ENCODE measurements at places on chromosomes 2 and 18.

DNA sequence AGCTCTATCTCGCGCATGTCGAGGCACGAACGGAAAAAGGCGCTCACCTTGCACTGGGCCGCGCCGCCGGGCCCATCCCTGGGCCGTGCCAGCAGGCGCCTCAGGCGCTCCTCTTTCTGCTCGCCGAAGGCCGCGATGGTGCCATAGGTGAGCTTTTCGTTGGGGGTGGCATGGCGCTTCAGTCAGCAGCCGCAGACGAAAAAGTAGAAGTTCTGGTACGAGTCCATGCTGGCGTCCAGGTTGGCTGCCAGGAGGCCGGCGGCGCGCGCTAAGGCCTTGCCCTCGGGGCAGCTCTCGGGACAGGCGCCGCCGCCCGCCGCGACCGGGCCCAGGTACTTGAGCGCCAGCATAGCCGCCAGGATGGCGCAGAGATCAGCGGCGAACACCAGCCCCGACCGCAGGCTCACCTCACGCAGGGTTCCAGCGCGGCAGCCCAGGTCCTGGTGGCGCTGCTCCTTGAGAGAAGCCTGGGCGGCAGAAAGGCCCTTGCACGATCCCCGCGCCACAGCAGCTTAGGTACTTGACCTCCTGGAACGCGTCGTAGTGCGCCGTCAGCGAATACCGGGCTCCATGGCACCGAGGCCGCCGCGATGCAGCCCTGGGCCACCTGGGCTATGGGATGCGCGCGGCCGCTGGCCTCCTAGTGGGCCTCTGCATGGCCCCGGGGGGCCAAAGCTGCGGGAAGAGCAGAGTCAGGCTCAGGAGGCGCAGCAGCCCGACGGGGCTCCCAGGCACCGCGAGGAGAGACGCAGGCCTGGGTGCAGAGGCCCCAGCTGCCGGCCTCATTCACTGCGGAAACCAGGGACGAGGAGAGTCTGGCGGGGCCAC, 12.8 kb downstream of the ALPG start:
- no peak for DNase-seq

- no peak for DNase-seq
Observed at GRCh38 chr2:128603411-128603924, 284.8 kb upstream of the HS6ST1 start.

GRCh38 chr2:240462073-240462706, 26.7 kb downstream of the GPC1 start:
- DNase-seq: no peak

GRCh38 chr2:119760237-119760955, 674 bp downstream of the PTPN4 start:
- no peak for DNase-seq

- DNase-seq: no peak
Observed at GRCh38 chr2:200039724-200040650, 84.6 kb downstream of the MAIP1 start.

DNA sequence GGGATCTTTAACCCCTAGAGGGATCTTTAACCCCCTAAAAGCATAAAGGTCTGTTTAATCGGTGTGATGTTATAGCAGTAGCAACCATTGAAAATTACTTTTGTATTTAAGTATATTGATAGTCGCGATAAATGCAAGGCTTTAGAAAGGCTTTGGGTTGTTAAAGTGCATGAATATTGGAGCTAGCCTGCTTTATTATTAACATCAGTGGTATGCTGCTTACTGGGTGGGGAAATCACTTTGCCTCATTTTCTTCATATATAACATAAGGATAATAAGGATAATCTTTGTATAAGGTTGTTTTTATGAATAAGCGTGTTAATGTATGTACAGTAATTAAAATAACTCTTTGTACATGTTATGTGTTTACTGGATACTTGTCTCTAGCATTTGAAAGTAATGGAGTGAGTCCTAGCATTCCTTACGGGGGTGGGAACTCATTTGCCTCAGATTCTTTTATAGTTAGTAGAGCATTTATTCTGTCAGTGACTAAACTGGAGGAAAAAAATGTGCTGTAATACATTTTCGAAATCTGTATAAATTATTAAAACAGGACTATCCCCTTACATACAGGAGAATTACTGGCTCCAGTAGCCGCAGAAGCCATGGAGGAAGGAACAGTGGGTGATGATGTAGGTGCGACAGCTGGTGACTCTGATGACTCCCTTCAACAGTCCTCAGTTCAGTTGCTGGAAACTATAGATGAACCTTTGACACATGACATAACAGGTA, 122.2 kb downstream of the BIRC6 start:
- DNase-seq: no peak

- no peak for DNase-seq
Observed at GRCh38 chr2:235774153-235774870, 280.5 kb downstream of the AGAP1 start.

GRCh38 chr2:8657423-8658062, 24.3 kb upstream of the ID2 start:
- DNase-seq: no peak

DNA sequence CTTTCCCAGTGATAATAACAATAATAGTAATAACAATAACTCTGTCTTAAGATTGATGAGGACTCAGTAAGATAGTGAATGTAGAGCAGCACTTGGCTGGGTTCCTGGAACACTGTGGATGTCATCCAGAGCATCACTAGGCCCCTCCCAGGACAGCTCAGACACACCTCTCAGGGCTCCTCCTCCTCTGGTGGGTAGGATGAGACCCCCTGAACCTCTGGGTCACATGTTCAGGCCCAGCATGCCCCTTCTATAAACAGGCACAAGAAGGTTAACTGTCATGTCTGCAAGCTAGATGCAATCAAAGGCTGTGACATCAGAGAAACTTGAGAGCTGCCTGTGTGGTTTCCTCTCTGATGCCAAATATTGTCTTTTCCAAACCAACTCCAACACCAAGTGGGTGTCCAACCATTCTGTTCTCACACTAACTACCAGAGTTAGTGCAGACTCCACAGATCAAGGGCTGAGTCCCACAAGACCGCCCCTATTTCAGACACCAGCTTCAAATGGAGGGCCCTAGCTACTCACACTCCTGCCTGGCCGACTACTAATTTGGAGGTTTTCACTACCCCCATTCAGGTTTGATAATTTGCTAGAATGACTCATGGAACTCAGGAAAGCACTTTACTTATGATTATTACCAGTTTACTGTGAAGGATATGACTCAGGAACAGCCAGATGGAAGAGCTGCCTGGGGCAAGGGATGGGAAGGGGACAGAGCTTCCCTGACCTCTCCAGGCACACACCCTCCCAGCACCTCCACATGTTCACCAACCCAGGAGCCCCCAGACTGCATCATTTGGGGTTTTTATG, 46.4 kb upstream of the BZW1 start:
- no peak for DNase-seq

GRCh38 chr2:61720911-61721310, 132.9 kb downstream of the FAM161A start:
- no peak for DNase-seq

DNA sequence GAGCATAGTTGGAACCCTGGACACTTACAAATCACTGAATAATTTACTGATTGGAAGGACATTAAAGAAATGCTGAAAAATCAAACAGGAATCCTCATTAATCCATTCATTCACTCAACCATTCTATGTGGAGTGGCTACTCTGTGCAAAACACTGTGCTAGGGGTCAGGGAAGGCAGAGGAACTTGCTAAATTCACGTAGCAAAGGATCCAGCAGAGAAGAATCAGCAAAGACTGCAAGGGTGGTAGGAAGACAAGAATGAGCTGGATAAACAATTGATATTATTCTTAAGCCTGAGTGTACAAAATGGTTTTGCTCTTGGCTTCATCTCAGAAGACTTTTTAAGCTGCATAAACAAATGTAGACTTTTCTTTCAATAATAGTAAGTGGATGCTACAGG, 164.3 kb upstream of the CAVIN2 start:
- no peak for DNase-seq

DNA sequence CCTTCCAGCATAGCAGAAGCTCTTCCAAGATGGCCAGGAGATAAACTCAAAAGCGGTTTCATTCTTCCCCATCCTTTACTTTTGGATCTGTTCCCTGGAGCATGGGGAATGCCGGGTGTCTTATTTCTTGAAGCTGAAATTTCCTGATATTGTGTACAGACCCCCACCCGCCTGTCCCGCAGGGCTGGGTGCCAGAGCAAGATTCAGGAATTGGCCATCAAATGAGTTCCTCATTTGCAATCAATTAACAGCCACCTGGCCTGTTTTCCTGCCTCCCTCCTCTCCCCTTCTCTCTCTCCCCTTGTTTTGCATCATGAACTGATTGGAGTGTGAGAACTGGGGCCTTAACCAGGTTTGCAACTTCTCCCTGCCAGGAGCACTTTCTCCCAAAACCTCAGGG, 202.1 kb downstream of the SH3RF3 start:
- no peak for DNase-seq
